Left colon (tissue), 2 donors: ENCODE measurements at places on chromosomes 6 and 20. TPM values are rescaled to one million over a fixed set of nuclear protein-coding genes. Genes with fewer than 3 reads are reported as not detected.

Gene ITCH
- total RNA-seq, result 78.3 TPM

Gene ARMH2
- total RNA-seq, result not detected

Gene ERVFRD-1
- total RNA-seq, result 0.09 TPM

Gene COL9A1
- 1.6 TPM for total RNA-seq

Gene SGK2
- 125 TPM for total RNA-seq
